Stimulated activated CD4-positive, alpha-beta T cell treated with anti-CD3 and anti-CD28 coated beads, Interleukin-2, amount 100 ng/mL, for 48 hours (primary cell): ENCODE measurements at places on chromosomes 6 and 20.

DNA sequence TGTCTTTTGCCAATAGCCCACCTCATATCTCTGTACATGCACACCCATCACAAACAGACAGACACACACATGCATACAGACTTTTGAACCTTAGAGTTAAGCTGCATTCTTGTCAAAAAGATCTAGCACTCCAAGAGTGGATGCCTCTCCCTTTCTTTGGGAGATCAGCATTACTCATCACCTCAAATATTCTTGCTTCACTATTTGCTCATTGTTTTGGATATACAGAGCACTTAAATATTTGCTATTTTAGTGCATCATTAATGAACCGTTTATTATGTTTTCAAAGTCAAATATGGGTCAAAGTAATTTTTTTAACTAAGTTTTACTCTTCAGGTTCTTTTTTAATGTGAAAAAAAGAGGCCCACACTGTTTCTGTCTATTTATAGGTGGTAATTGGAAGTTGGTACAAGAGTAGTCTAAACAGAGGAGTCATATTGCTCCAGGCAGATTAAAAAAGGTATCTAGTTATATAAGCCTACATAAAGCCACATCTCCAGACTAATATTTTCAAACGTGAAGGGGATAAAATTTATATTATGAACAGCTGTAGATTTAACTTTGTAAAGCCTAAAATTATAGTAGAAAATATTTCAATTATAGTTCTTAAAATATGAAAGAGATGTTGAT, 102.6 kb downstream of the FLRT3 start:
- no peak for DNase-seq

DNA sequence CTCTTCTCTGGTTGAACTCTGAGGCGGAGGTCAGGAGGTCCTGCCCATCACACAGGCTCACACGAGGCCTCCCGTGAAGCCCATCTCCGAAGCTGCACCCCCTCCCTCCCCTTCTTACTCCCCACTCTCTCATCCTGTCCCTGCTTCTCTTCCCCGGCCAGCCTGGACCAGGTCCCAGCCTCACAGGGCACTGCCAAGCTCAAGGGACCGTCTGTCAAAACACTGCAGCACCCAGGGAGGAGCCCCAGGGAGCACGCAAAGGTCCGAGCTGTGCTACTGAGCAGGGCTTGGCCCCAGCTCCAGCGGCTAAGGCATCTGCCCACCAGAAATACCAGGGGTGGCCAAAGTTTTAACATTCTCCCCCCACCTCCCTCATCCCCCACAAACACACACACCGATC, 70.0 kb downstream of the PSMG4 start:
- no peak for DNase-seq

DNA sequence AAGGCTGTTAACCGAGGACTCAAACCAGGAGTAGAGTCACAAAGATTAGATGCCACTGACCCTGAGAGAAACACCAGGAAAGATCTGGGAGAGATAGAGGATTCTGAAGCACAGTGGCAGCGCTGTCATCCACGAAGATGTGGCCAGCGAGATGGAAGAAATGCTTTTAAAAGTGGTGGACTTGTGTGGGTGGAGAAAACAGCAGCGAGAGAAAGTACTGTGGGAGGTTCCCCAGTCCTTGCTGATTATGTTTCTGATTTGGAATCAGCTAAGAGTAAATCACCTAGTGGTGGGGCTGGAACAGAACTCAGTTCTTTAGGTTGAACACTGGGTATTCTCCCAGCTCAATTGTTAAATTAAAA, 435 bp upstream of the ZNF322 start:
- no peak for DNase-seq

- no peak for DNase-seq
Observed at GRCh38 chr20:16284385-16285100, 288.7 kb downstream of the KIF16B start.

DNA sequence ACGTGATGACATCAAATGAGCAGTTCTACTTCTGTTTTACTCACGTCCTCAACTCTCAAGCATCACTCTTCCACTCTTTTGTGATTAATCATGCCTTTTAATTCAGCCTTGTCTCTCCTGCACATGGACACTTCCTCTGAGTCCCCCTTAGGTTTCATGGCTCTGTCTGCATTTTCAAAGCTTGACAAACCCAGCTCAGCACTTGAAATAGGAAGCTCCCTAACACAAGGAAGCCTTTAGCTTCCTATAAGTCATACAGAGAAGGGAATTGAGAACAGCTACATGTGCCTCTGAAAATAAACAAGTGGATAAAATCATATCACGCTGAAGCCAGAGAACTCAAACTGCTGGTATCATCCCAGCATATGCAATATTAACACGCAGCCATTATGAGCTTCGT, 21.2 kb downstream of the KIF16B start:
- no peak for DNase-seq
